ENCODE measurements at places on chromosomes 1 and 21.

GRCh38 chr1:167223144-167224103 lies 2.7 kb downstream of the POU2F1 start:
- no peak for DNase-seq

- no peak for DNase-seq
Measured at GRCh38 chr1:119227456-119227855, 87.0 kb upstream of the WARS2 start.

- no peak for DNase-seq
Measured at GRCh38 chr1:109824349-109825115, 60.8 kb upstream of the EPS8L3 start.

- no peak for DNase-seq
Measured at GRCh38 chr21:17185674-17186073, 327.2 kb upstream of the CXADR start.

DNA sequence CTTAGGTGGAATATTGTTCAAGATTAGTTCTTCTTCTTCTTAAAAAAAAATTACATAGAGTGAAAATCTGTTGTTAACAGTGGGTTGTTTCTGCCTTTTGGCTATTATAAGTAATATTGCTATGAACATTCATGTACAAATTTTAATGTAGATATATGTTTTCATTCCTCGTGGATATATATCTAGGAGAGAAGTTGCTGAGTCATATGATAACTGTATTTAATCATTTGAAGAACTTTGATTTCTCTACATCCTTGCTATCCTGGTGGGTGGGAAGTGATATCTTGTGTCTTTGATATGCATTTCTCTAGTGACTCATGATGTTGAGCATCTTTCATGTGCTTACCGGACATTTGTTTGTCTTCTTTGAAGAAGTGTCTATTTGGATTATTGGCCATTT lies 29.9 kb downstream of the MAST2 start:
- no peak for DNase-seq

GRCh38 chr1:100670083-100670482 lies 49.5 kb upstream of the VCAM1 start:
- no peak for DNase-seq

GRCh38 chr1:205545001-205545919 lies 40.8 kb downstream of the CDK18 start:
- no peak for DNase-seq

DNA sequence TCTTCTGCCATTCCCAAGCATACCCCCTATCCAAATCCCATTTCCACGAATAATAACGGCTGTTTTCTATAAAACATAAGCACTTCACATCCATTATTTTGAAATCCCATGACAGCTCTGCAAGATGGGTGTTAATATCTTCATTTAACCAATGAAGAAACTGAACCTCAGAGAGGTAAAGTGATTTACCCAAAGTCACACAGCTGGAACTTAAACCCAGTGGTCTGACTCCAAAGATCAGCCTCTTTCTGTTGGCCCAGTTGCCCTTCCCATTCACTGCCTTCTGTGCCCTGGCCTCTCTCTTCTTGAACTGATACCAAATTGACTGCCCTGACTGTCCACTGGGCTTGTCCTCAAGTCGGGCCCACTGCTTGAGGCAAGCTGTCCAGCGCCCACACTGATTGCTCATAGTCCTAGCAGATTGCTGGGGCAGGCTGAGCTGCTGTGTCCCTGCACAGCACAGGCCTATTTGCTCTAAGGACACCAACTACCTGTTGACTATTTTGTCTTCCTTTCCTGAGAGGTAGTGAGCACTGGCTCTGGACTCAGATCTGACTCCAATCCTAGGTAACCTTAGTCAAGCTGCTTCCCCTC lies 19.3 kb downstream of the TAL1 start:
- no peak for DNase-seq

- peak; percentile 48 for DNase-seq
Measured at GRCh38 chr1:234322979-234323378, 50.3 kb upstream of the COA6 start.

DNA sequence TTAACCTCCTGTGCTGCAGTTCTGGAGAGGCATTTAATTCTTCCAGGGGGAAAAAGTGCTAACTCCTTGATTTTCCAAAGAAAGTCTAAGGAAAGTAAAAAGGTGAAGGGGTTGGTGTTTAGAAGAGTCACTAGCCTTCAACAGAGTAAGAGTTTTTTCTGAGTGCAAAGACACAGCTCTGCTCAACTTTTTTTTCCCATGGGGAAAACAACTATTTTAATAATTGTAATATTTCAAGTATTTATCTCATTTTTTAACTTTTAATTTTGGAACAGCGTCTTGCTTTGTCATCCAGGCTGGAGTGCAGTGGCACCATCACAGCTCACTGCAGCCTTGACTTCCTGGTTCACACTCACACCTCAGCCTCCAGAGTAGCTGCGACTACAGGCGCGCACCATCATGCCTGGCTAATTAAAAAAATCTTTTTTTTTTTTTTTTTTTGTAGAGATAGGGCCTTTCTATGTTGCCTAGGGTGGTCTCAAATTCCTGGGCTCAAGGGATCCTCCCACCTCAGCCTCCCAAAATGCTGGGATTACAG lies 202.6 kb downstream of the APP start:
- DNase-seq: no peak

GRCh38 chr1:72281637-72282270 lies 585 bp downstream of the NEGR1 start:
- DNase-seq: no peak

GRCh38 chr1:38685388-38685787 lies 174.2 kb downstream of the RRAGC start:
- no peak for DNase-seq

- no peak for DNase-seq
Measured at GRCh38 chr1:35447278-35447677, 109.9 kb downstream of the KIAA0319L start.

- DNase-seq: no peak
Measured at GRCh38 chr1:235617808-235618207, 31.8 kb downstream of the GNG4 start.

DNA sequence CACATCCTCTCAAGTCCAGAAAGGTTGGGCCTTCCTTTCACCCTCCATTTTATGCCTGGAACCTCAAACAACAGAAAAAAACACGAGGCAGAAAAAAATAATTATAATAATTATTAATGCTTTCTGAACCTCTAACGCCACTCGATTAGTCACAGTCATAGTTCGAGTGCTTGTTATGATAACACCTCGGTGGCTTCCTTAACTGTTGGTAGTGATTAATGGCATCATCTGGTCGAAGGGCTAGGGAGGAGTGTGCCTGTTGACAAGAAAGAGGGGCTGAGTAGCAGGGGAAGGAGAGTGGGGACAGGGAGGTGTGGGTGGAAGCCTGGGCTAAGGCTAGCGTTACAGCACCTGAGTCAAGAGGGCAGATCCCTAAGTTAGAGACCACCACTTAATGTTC lies 21.3 kb upstream of the IL10 start:
- DNase-seq: no peak

DNA sequence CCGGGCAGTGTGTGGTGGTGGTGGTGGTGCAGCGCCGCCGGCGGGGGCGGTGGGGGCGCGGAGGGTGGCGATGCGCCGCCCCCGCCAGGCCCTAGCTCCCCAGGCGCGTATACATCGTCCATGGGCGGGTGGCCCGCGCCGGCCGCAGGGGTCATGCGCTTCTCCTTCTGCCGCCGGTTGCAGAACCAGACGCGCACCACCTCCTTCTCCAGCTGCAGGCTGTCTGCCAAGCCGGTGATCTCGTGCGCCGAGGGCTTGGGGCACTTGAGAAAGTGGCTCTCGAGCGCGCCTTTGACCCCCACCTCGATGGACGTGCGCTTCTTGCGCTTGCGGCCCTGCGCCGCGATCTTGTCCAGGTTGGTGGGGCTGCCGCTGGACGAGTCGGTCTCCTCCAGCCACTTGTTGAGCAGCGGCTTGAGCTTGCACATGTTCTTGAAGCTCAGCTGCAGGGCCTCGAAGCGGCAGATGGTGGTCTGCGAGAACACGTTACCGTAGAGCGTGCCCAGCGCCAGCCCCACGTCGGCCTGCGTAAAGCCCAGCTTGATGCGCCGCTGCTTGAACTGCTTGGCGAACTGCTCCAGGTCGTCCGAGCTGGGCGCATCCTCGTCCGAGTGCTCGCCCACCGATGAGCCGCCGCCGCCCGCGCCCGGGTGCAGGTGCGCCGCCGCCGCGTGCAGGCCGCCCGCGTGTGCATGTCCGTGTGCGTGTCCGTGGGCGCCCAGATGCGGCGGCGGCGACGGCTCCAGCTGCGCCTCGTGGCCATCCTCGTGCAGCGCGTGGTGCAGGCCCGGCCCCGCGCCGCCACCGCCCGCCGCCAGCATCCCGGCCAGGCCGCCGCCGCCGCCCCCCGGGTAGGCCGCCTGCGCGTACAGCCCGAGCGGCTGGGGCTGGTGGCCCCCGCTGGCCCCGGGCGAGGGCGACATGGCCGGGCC lies 926 bp downstream of the POU3F1 start:
- no peak for DNase-seq

DNA sequence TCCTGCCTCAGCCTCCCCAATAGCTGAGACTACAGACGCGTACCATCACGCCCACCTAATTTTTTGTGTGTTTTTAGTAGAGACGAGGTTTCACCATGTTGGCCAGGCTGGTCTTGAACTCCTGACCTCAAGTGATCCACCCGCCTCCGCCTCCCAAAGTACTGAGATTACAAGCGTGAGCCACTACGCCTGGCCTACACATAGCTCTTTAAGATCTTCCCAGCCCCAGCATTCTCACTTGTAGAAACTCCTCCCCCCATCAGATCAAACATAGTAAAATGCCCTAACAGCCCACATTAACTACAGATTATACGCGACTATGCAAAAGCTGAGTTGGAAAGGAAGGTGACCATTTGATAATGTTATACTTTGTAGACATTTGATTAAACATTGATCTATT lies 634.8 kb downstream of the MATN1 start:
- DNase-seq: no peak

GRCh38 chr1:94970783-94971182 lies 43.9 kb upstream of the CNN3 start:
- DNase-seq: no peak

GRCh38 chr1:41046347-41046775 lies 24.8 kb upstream of the SLFNL1 start:
- no peak for DNase-seq

- no peak for DNase-seq
Measured at GRCh38 chr1:231721436-231721835, 94.8 kb downstream of the DISC1 start.

- DNase-seq: peak; percentile 74
Measured at GRCh38 chr1:97920832-97921571, at the start of gene DPYD. TSS of gene DPYD (minus strand) at chr1:97921034. CDS start at chr1:97920922, 112 bp downstream.

- no peak for DNase-seq
Measured at GRCh38 chr21:38861056-38861455, 55.3 kb downstream of the ETS2 start.

- DNase-seq: no peak
Measured at GRCh38 chr1:159307346-159308020, 5.3 kb downstream of the FCER1A start.

GRCh38 chr1:1094981-1095380 lies 20.9 kb upstream of the RNF223 start:
- no peak for DNase-seq

DNA sequence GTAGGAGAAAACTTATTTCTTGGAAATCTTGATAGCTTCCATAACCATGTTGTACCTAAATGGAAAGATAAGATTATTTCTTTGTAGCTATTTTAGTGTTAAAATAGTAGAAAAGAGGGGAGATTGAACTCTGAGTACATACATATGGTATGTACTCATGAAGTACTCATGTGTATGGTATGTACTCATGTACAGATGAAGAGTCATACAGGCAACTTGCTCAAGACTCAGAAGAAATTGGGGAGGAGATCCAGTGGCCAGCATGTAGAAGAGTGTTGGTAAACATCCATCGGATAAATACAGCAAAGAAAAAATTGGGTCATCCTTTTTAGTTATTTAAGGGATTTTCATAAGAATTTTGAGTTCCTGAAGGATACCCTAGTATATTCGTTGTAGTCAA lies 29.0 kb downstream of the MDM4 start:
- DNase-seq: no peak

- DNase-seq: no peak
Measured at GRCh38 chr1:2351723-2352122, 39.6 kb downstream of the MORN1 start.

DNA sequence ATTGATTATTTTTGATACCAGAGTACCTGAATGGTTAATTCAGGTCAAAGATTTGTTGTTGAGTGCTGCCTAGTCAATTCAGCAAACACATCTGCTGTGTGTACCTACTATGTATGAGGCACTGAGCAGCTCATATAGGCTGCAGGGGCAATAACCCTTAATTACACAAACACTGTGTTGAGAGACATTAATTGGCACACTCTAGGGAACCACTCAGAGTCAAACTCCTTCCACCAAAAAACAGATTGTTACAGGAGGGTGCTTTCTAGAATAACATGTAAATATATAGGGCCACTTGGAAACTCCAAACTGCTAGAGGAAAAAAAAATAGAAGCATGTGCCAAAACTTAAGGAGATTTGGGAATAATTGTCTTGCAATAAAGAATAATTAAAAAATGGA lies 31.3 kb downstream of the UBE2U start:
- DNase-seq: no peak

- DNase-seq: no peak
Measured at GRCh38 chr1:97094247-97094972, 372.8 kb downstream of the PTBP2 start.

- no peak for DNase-seq
Measured at GRCh38 chr1:40985161-40985560, 5.7 kb downstream of the CTPS1 start.

DNA sequence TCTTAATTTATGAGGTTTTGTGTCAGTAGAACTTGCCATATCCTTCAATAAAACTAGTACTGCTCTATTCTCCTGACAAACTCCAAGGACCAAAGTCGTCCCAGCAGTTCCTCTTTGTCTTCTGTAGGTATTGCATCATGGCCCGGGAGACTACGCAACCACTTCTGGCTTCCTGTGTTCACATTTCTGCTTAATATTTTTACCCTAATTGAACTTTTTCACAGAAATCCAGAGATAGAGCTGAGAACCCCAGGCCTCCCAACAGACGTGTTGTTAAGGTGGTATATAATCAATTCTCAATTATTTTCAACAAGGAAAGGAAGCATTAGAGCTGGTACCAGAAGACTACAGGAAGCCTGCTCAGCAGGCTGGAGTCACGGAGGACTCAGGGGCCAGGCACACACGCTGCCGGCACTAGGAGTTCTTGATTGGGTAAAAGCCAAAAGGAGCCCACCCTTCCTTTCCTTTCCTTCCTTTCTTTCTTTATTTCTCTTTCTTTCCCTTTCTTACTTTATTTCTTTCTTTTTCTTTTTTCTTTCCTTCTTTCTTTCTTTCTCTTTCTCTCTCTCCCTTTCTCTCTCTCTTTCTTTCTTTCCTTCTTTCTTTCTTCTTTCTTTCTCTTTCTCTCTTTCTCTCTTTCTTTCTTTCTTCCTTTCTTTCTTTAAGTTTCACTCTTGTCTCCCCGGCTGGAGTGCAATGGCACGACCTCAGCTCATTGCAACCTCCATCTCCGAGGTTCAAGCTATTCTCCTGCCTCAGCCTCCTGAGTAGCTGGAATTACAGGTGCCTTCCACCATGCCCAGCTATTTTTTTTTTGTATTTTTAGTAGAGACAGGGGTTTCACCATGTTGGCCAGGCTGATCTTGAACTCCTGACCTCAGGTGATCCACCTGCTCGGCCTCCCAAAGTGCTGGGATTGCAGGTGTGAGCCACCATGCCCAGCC lies 173.7 kb downstream of the ZBTB18 start:
- DNase-seq: no peak

- DNase-seq: no peak
Measured at GRCh38 chr1:149849947-149850360, 49.4 kb upstream of the BOLA1 start.

GRCh38 chr1:213989002-213989855 lies 1.5 kb downstream of the PROX1 start:
- DNase-seq: no peak

Measured in stimulated activated CD4-positive, alpha-beta T cell treated with anti-CD3 and anti-CD28 coated beads, Interleukin-4, amount 100 ng/mL, for 4 hours (primary cell).